Osteocyte (in vitro differentiated cells): ENCODE measurements at places on chromosomes 12 and 14.

DNA sequence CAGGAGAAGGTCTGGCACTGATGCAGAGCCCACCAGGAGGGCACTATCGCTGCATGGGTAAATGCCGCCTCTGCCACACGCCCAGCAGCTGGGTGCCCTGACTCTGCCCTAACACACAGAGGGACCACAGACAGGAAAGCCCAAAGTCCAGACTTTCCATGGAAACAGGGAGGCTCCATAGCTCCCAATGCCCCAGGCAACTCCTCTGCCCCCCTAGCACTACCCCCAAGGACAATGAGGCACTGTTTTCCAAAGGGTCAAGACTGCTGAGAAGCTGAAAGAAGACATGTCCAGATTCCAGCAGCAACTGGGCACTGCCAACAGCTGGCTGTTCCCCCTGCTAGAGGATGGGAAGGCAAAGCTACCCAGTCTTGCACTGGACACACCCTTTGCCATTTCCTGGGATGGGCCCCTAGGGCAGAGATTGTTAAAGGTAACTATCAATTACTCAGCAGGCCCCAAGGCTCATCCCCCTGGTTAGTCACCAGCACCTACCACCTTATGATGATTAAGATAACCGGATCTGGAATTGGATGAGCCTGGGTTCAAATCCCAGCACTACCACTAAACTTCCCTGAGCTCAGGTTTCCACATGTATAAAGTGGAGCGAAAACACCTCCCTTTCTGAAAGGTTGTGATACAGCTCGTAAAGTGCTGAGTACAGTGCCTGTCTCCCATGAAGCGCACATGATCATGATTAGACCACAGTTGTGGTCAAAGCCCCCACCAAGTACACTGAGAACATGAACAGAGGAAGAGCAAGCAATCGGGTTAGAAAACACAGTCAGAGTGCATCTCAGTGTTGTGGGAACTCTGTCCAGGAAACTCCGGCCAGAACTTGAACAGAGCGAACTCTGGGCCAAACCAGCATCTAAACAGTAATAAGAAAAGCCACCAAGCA lies 3.3 kb downstream of the PXN start:
- no peak for DNase-seq

- DNase-seq = peak; percentile 36
Observed at GRCh38 chr14:90755661-90756304, 60.4 kb downstream of the TTC7B start.

GRCh38 chr12:108525681-108526080 lies 10.6 kb downstream of the FICD start:
- DNase-seq = no peak

- DNase-seq = no peak
Observed at GRCh38 chr12:45336762-45337596, 121.1 kb downstream of the ANO6 start.

- DNase-seq = no peak
Observed at GRCh38 chr14:76776428-76777251, 15.4 kb downstream of the VASH1 start.

DNA sequence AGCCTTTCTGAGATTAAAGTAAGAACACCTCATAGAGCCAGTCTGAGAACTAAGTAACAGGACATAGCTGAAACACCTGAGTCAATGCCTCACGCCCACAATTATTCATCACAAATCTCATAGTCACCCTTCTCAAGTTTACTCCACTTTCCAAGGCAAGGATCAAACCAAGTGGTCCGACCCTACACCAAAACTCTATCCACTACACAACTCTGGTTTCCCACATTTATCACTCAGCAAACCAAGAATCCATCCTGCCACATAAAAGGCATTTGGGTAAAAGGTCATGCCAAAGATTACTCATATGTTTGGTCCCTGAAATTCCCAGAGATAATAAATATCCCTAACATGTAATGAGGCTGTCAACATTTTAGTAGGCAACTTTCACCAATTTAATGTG lies 144.1 kb downstream of the RPAP3 start:
- no peak for DNase-seq

DNA sequence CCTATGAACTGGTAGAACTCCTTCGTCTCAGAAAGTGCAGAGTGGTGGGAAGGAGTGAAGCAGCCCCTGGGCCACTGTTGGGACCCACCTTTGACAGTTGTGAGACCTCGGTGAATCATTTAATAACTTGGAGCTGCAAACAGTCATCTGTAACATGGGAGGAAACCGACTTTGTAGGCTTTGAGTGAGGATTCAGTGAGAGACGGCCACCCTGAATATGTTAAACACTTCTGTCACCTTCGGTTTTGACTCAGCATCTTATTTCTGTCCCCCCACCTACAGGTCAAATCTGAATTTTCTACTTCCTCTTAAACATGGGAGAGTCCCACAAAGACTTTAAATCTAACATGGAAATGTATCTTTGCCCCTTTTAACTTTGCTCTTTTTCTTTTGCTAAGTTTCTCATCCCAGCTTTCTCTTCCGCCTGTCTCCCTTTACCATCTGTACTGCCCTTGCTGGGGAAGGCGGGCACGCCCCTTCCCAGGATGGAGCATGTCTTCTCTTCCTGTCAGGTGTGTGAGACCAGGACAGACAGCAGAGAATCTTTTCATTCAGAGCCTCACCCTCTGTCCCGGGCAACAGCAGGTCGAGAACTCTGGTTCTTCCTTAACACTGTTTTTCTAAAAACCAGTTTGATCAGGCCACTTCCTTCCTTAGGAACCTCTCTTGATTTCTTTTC lies 37.1 kb downstream of the ZC3H14 start:
- no peak for DNase-seq

DNA sequence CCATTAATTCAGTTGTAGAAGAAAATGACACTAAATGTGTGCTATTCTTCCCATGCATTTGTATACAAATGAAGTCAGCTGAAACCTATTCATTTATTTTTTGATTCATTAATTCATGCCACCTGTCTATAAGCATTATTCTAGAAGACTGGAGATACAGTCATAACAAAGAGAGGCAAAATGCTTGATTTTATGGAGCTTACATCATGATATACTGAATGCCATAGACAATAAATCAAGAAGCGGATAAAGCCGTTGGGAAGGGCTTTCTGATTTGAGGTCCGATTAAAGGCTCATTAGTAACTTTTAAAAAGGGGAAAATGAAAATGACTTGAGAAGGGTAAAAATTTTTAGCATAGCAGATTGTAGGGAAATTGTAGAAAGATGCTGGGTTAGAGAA lies 494.9 kb downstream of the RERGL start:
- no peak for DNase-seq

DNA sequence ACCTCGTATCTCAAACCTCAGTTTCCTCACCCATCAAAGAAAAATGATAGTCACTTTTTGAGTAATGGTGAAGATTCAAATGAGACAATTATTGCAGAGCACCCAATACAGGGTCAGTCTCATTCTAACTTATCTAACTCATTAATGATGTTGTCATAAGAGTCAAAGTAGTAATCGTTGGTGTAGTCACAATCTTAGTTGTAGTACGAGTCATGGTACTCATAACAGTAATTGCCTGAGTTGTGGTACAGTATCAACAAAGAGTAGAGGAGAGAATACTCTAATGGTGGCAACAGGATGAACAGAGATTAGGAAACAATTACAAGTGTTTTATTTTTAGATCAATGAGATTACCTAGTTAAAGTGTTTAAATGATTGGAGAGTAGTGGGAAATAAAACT lies 93.6 kb upstream of the TMTC2 start:
- DNase-seq = no peak

GRCh38 chr14:69665631-69666030 lies 54.2 kb downstream of the SUSD6 start:
- no peak for DNase-seq

GRCh38 chr12:12613344-12613743 lies 1.7 kb downstream of the CREBL2 start:
- no peak for DNase-seq

DNA sequence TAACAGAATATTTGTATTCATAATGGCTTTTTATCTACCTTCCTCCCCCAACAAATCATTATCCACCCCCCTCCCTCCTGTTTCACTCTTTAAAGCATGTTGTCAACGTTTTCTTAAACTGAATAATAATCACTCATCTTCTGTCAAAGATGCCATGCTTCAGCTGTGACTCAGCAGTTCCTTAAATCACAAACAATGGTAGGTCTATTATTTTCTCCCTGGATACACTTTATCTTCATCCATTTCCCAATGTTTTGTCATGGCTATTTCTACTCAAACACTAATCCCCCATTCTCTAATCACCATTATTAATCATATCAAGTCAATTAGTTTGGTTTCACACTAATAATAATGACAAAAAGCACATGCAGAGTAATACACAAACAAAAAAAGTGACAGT lies 6.5 kb downstream of the CLEC12B start:
- DNase-seq = no peak

GRCh38 chr14:100306998-100307765 lies 938 bp upstream of the SLC25A29 start:
- DNase-seq = no peak

- no peak for DNase-seq
Observed at GRCh38 chr12:4819654-4820053, 90.1 kb upstream of the KCNA1 start.

DNA sequence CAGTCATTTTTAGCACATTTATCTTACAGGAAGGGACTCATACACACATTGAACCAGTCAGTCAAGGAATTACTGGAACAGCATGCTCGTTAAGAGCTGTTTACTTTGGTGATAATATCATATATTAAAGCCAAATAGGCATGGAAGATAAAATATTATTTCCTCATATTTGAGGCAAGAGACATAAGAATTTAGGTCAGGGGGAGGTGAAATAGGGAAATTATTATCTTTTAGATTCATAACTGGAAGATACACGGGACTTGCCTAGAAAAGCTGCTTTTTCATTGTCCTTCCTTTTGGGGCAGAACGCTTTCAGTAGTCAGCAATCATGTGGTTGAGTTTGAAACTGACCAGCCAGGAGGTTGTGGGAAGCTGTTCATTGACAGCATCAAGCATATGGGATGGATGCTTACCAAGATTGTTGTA lies 72.5 kb downstream of the NTN4 start:
- DNase-seq = no peak

DNA sequence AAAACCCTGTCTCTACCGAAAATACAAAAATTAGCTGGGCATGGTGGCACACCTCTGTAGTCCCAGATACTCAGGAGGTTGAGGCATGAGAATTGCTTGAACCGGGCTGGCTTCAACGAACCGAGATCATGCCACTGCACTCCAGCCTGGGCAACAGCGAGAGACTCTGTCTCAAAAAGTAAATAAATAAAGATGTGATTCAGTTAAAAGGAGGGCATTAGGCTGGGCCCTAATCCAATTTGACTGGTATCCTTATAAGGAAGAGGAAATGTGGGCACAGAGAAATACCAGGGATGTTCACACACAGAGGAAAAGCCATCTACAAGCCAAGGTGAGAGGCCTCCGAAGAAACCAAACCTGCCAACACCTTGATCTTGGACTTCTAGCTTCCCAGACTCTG lies 10.1 kb upstream of the DCAF4 start:
- DNase-seq = no peak

- DNase-seq = no peak
Observed at GRCh38 chr12:102501773-102502172, 21.4 kb upstream of the IGF1 start.

DNA sequence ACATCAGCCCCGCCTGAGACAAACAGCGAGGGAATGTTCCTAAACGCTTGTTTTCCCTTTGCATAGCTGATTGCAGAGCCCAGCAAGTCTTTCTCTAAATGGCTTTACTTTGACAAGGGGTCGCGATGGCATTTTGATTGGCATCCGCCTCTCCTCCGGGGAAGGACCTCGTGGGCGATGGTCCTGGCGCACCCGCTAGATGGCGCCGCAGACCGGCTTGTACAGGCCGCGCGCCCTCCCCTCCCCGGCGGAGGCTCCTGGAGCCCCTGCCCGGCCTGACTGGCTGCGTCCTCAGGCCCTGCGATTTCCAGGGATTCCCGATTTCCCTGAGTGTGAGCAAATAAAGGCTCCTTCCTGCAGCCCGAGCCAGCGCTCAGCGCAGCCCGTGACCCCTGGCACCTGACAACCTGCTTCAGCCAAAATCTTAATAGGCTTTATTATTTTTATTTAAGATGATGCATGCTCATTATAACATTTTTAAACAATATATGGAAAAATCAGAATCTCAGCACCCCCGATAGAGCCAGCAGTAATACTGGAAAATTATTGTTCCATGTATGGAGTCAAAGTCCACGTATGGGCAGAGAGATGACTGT lies 468.3 kb downstream of the AACS start:
- DNase-seq = no peak
